Dermis blood vessel endothelial cell (primary cell): ENCODE measurements at places on chromosomes 6 and 20. TPM values are rescaled to one million over a fixed set of nuclear protein-coding genes. Genes with fewer than 3 reads are reported as not detected.

DNA sequence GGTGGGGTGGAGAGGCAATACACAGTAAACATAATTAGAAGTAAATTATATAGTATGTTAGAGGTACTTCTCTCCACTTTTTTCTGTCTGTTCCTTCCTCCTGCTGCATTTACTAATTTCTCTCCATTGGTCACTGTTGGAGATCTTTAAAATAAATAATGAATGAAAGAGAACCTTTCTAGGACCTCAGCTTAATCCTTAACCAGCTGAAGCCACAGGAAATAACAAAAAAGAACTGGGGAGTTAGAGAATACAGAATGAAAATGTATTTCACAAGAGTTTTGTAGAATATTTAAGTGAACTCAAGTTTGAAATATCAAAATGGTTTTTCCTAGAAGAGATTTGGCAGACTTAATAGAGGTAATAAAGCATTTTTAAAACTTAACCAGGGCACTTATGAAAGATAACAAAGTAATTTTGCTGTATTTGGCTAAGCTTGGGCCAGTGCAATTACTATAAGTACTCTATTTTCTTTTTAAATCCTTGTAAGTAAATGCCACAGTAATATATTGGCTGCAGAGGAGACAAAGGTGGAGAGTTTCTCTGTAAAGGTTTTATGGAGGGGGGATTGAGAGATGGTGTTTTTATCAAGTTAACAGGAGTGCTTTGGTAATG is 405.0 kb downstream of the CDKAL1 start:
- no peak for DNase-seq

GRCh38 chr6:18464176-18464575 is 77.0 kb downstream of the RNF144B start:
- DNase-seq = no peak

FAXC gene
- 0.34 and 0.56 TPM in 2 replicates for total RNA-seq

DNA sequence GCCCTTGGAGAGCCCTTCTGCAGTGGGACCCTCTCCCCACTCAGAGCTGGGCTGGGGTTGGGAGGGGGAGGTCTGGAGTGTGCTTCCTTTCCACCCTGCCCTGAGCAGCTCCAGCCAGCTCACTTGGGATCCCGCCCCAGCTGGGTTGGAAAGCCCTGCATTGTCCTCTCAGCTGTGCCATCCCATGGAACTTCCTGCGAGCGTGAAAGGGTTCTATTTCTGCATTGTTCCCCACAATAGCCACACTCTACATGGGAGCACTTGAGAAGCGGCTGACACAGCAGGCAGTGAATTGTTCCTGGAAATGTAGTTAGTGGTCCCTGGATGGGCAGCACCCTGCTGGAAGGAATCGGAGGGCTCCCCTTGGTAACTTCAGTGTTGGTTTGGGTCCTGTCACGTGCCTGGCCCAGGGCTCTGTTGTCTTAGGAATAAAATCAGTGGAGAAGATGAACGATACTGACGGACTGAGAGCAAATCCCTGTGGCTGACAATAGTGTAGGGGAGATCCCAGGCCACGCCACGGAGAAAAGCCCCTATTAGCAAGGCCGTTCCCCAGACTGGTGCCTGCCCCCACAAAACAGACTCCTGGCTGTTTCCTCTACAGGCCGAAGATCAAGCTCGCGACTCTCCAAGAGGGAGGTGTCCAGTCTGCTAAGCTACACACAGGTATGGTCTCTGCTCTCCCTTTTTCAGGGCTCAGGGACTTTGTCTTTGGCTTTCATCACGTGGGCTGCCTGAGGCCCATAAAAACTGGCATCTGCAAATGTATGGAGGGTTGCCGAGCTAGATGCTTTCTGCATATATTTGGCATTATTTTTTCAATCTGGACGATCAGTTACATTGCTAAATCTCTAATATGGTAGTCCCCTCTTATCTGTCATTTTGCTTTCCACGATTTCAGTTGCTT is 18.8 kb downstream of the DNMT3B start:
- DNase-seq = peak; percentile 35

GRCh38 chr6:168318090-168318489 is 1.5 kb downstream of the DACT2 start:
- no peak for DNase-seq

- DNase-seq = peak; percentile 65
These were observed 405 bp downstream of the RNF146 start for GRCh38 chr6:127266892-127267645.

GRCh38 chr20:11702721-11703518 is 214.8 kb upstream of the BTBD3 start:
- no peak for DNase-seq

DNA sequence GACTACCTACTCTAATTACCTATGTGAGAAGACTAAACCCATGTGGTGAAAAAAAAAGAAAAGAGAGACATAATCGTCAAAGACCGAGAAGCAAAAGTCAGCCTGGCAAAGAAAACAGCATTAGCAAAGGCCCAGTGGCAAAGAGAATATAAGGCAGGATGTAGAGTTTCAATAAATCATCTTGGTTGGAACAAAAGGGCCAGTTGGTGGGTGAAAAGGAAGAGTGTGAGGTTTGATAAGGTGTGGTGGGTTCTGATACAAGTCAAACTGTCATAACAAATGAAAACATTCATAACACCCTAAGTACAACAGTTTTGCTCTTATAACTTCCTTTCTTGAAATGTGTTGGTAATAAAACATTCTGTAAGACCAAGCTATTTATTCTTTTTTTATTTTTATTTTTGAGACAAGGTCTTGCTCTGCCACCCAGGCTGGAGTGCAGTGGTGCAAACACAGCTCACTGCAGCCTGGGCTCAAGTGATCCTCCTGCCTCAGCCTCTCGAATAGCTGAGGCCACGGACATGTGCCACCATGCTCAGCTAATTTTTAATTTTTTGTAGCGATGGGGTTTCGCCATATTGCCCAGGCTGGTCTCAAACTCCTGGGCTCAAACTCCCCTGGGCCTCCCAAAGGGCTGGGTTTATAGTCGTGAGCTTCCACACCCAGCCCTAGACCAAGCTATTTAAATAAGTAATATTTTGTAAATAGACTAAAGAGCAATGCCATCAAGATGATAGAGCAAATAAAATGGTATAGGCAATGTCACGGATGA is 18.9 kb upstream of the GTF3C6 start:
- peak; percentile 15 for DNase-seq

CST3 gene
- total RNA-seq = 268 and 284 TPM in 2 replicates

- DNase-seq = no peak
These were observed 23.9 kb downstream of the RAET1L start for GRCh38 chr6:150001295-150002008.

TOX2 gene
- 0.88 and 1.5 TPM in 2 replicates for total RNA-seq

DNA sequence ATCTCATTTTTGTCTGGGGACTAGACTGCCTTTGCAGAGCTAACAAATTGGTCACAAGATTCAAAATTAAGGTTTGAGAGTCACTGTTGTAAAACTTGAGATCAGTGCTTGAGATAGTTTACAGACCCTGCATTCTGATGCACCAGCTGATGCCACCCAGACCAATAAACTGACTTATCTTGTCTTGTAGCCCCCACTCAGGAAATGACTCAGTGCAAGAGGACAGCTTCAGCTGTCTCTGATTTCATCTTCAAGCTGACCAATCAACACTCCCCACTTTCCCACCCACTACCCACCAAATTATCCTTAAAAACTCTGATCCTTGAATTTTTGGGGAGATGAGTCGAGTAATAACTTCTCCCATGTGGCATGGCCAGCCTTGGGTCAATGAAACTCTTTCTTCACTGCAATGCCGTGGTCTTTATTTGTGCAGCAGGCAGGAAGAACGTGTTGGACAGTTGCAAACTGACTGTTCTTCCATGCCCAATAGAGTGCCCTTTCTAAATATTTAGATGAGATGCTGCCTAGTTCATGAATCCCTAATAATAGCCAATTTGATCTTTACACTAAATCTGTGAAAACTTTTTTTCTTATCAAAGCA is 48.3 kb upstream of the PROKR2 start:
- DNase-seq = no peak

- DNase-seq = no peak
These were observed 144.3 kb downstream of the GRIK2 start for GRCh38 chr6:101537753-101538316.

DNA sequence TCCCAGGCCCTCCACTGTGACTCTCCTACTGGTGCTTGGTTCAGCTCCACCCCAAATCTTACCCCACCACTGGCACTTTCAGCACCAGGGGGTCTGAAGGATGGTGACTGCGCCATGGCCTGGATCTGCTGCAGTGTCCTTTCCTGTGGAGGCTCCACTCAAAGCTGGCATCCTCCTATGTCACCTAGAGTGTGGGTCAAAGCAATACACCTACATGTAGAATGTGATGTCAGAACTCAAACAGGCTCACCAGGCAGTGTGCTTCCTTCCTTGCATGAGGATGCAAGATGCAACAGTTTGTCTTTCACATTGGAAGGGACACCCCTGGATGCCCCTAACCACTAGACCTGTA is 32.8 kb upstream of the MICB start:
- no peak for DNase-seq

- no peak for DNase-seq
These were observed 108.0 kb downstream of the PRND start for GRCh38 chr20:4829514-4830215.

DNA sequence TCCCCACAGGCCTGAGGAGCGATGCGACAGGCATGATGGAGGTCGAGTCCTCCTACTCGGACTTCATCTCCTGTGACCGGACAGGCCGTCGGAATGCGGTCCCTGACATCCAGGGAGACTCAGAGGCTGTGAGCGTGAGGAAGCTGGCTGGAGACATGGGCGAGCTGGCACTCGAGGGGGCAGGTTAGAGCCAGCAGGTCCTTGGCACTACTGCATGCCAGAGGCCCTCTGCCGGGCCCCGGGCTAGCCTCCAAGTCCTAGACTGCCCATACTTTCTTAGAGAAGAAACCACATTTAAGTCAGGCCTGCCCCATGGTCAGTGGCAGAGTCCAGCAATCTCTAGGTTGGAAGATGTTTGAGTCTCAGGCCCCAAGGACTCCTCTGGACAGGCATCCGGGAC is 32.1 kb downstream of the PKIG start:
- DNase-seq = no peak

DNA sequence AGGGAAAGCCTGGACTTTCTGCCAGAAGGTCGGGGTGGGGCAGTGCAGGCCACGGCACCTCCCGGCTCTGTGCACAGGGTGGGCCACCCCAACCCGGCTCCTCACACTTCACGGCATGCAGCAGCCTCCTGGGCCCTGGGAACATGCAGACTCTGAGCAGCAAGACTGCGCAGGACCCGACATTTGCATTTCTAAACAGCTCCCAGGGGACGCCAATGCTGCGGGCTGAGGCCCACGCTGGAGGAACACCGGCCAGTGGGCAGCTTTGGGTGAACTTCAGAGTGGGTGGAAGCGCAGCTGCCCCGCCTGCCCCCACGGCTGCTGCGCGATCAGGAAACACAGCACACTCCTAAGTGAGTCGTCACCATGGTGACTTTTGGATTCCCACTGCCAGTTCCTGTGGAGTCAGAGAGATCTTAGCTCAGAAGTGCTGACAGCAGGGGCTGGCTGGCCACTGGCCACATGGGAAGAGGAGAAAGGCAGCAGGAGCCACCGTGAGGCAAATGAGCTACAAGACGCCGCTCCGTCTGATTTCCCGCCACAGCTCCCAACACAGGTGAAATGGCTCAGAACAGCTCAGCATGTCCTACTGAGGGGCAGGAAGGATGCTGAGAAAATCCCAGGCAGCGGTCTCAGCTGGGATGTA is 52.1 kb downstream of the RNASET2 start:
- DNase-seq = peak; percentile 35

SRMS gene
- total RNA-seq = not detected in 2 replicates

DNA sequence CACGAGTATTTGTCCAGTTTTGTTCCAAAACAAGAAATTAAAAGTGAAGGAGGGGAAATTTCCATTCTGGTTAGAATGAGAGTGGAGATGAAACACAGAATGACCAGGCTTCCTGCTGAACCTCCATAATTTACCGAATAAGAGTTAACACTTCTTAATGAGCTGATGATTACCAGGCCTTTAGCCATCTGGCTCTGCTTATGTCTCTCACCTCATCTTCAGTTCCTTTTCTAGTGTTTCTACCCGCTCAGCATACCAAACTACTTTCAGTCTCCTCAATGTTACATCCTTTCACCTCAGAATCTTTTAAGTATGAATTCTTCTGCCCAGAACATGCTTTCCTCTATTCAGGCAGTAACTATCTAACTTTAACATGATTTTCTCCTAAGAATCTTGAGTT is 209.0 kb upstream of the RSPO3 start:
- no peak for DNase-seq

DNA sequence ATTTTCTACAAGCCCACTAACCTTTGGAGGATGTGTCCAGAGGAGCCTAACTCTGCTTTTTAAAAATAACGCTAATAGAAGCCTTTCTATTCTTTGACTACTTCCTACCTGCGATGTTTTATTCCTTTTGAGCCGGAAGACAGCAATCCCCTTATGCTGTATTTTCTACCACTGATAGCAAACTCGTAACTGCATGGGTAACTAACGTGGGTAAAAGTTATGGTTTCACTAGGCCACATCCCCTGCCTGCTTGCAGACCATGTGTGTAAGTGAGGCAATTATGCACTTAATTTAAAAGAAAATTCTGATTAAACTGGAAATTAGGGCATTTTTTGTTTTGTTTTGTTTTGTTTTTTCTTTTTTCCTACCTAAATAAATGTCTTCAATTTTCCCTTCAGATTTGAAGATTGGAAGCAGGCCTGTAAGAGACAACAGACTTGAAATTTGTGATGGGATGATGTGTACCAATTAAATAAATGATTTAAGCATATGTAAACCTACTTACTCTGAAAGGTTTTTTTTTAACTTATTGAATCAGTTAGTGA is 931 bp downstream of the UFL1 start:
- peak; percentile 38 for DNase-seq

DNA sequence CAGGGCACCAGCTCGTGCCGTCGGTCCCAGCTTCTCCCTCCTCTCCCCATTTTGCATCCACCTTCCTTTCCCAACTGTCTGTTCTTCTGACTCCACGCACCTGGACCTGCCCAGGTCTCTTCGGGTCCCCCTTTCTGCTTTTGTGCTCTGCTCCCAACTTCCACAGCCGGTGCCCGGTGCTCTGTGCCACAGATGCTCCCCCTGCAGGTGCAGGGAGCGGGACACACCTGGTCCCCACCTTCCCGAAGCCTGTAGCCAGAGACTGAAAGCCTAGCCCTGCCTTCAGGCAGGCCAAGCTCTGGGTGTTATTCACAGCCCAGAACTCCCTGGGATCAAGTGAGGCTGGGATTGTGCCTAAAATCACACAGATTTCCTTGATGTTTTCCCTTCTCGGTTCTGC is 24.6 kb upstream of the BMP7 start:
- no peak for DNase-seq

DNA sequence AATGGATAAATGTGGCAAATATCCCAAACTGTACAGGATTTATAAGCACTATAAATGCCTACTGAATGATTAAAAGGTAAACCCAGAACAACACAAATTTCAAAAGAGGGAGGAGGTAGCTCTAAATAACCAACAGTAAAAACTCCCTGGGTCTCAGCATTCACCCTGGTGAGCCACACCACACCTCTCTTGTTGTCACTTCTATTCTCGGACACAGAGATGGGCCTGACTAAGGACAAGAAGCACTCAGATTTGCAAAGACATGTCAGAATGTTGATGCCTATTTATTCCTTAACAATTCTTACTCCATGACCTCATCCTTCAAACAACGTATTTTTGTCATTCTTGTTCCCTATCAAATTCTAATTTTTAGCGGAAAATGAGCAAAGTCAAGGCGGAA is 14.7 kb downstream of the TNFRSF21 start:
- DNase-seq = no peak

- peak; percentile 26 for DNase-seq
These were observed 45.1 kb downstream of the TRERF1 start for GRCh38 chr6:42406306-42407280.

TEAD3 gene
- total RNA-seq = 0.33 and 0.68 TPM in 2 replicates

GRCh38 chr20:36234771-36235320 is 1.4 kb upstream of the AAR2 start:
- DNase-seq = no peak

- DNase-seq = no peak
These were observed 41.7 kb upstream of the NAA20 start for GRCh38 chr20:19975436-19975799.
